ENCODE measurements at places on chromosomes 11 and 22.

DNA sequence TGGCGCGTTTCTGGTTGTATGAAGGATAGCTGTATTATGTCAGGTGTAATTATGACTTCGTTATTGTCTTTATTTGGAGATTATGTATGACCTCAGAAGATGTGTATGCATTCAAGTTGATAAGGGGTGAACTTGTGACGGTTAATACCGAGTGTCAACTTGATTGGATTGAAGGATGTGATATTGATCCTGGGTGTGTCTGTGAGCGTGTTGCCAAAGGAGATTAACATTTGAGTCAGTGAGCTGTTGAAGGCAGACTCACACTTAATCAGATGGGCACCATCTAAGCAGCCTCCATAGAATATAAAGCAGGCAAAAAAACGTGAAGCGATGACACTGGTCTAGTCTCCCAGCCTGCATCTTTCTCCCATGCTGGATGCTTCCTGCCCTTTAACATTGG, 15.3 kb upstream of the CD82 start:
- DNase-seq: no peak

DNA sequence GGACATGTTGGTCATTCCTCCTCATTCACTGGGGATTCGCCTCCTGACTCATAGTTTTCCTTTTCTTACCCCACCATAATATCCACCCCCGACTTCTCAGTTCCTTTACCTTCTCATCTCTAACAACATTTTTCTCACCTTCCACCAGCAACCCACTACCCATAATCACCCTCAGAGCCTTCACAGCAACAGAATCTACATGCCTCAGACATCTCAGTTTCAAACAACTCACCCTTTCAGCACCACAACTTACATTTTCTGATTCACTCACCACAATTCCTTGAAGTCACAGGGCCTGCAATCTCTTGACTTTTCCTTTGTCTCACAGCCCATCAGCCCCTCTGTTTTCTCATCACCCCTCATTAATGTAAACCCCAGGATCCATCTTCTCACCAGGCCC, 2.3 kb upstream of the MTNR1B start:
- DNase-seq: no peak

GRCh38 chr11:59973097-59973496, 9.3 kb downstream of the OOSP4A start:
- DNase-seq: no peak

- DNase-seq: no peak
These were observed 23.9 kb downstream of the OR10A6 start for GRCh38 chr11:7907121-7907520.

DNA sequence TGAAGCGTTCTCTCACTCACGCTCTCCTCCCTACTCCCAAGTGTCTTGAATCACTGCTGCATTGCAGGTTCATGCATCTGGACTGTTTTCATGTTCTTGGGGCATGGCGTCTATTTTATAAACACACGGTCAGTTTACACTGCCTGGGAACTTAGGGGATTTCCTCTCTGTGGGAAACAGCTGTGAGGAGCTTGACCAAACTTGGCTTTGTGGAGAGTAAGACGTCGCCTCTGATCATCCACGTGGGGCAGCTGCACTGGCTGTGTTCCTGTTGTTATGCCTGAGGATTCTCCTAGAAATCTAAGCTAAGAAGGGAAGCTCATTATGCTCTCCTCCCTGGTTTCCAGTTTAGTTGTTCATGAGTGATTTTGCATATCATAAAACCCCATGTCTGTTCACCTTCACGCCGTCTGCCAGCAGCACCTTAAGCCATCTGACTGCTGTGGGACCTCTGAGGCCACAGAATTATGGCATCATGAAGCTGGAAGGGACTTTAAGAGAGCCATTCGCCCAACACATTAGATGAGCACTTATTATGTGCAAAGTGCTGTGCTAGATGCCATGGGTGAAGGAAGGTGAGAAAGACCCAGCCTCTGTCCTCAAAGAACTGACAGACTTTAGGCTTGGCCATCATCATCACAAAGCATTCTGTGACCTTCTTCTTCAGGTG, 38.8 kb upstream of the POU2AF1 start:
- DNase-seq: no peak

DNA sequence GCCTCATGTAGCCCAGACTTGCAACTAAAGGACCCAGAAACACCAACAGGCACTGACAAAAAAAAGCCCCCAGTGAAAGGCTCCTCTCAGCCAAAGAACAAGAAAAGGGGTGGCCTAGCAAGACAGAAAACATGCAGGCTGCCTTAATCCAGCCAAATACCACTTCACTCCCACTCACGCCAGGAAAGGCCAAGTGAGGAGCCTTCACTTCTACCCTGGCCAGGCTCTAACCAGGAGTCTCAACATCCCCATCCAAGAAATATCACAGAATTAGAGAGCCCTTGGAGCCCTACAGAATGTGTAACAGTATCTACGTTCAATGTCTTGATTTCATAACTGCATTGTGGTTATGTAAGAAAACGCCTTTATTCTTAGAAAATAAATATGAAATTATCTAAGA, 149.0 kb downstream of the APOL5 start:
- no peak for DNase-seq
